ENCODE measurements at places on chromosomes 4 and X.

DNA sequence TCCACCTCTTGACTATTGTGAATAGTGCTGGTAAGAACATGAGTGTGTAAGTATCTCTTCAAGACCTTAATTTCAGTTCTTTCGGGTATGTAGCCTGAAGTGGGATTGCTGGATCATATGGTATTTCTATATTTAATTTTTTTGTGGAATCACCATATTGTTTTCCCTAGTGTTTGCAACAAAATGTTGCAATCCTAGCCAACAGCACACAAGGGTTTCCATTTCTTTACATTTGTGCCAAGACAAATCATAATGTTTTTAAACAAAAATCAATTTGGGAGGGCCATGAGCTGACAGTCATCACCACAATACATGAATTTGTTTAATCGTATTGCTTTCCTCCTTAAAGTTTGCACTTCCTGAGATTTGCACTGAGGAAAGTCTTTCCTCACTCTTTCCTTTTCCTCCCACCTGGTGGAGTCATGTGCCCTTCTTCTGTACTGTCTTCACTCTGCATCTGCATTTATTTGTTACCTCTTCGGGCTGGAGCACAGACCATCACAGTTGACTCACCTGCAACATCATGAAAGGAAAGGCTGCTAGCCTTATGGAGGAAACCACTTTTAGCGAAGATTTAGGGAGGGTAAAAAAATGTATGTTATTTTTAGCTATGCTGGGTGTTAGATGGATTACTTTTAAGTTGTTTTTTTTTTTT lies 269.4 kb downstream of the DCTD start:
- DNase-seq = no peak

GRCh38 chr4:56512166-56512565 lies 6.6 kb downstream of the ARL9 start:
- DNase-seq = no peak

DNA sequence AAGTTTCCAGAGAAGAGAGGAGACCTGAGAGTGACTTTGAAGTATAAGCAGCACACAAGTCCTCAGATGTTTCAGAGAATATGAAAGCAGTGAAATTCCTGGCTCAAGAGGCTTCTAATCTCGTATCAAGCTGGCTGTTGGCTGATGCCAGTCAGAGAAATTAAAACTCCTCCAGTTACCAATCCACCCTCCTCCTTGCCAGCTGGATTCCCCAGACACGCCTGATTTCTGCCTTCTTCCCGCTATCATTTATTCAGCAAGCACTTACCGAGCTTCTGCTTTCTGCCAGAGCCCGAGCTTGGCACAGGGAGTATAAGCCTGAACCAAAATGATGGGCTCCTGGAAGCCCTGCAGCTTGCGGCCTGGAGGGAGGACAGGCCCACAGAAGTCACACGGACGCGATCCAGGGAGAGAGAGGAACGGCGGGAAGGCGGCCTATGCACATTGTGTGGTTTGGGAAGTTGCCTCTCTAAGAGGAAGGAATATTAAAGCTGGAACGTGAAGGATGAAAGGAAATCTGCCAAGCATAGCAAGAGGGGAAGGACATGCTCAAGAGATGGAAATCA lies 102.4 kb upstream of the TBL1X start:
- no peak for DNase-seq

DNA sequence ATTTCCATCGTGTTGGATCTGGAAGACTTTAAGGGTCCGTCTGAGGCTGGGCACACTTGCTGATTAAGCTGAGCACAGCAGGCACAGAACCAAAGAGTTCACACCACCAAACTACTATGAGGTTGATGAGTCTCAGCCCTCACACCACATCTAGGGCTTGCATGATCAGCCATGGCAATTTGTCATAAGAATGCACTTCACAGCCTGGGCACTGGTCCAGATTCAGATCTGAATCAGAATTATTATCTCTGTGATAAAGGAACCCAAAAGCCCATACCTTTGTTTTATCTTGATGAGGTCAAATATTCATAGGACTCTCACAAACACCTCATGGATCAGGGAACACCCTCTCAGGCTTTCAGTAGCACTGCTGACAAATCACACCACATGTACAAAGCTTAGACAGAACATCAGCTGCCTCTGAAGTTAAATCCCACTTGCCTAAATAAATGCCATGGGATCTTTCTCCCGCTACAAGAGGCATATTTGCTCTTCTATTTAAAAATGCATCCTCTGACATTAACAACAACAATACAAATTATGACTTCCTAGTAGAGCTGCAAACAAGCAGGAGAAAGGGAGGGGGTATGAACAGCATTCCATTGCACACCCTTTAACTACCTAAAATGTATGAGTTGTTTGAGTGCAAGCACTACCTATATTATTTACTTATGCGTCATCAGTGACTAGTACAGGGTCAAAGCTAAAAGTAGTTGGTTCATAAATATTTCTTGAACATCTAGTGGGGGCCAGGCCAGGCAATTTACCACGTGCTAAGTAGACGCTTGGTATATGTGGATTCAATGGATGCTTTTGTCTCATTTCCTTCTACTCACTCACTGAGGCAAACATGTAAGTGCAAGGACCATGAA lies 186.3 kb upstream of the FGF13 start:
- DNase-seq = no peak
